ENCODE measurements at places on chromosomes 12 and 14.

- DNase-seq, result no peak
Observed at GRCh38 chr12:100229876-100230275, 29.3 kb downstream of the ACTR6 start.

- no peak for DNase-seq
Observed at GRCh38 chr14:67984274-67984673, 164.7 kb downstream of the RAD51B start.

DNA sequence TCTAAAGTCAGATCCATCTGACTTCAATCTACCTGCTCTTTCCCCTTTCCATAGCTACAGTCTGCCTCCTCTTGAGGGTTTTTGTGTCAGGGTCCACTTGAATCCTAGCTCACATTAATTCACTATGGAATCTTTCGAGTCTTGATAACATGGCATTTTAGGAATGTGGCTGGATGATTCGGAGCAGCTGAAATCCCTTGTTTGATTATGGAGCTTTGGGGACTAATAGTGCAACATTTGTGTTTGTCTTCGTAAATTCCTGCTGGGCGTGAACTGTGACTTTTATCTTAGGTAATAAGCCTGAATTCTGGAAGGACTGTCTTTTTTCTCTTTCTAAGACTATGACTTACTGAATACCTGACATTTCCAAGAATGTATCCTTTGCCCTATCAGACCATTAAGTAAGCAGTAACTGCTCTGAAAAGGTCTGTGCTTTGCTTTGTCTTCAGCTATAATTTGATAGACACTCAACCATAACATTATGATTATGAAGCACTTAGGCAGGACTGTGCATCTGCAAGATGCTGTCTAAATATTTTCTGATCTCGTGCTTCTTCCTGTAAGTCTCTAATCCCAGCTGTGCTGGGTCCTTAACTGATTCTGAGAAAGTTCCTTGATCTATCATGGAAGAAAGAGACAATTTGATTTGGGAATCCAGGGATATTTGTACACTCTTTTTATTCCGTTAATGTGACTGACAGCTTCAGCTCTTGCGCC is 19.0 kb upstream of the PELI2 start:
- DNase-seq, result no peak

- no peak for DNase-seq
Observed at GRCh38 chr14:42095155-42095554, 488.5 kb downstream of the LRFN5 start.

- DNase-seq, result no peak
Observed at GRCh38 chr14:47966076-47966810, 290.8 kb upstream of the MDGA2 start.

DNA sequence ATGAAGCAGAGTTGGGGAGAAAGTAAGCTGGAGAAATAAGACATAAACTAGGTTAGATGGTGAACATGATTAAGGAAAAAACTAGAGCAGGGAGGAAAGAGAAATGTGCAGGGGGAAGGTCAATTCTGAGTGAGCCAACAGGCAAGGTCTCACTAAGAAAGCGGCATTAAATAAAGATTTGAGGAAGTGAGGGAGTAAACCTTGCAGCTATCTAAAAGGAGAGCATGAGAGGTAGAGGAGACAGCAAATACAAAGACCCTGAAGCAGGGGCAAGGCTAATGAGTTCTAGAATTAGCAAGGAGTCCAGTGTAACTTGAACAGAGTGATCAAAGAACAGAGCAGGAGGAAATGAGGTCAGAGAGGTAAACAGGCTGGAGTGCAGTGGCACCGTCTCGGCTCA is 4.4 kb upstream of the SOCS2 start:
- DNase-seq, result no peak

- no peak for DNase-seq
Observed at GRCh38 chr12:132622437-132623071, 4.0 kb downstream of the P2RX2 start.

GRCh38 chr12:30999723-31000122 is 73.2 kb downstream of the TSPAN11 start:
- no peak for DNase-seq

DNA sequence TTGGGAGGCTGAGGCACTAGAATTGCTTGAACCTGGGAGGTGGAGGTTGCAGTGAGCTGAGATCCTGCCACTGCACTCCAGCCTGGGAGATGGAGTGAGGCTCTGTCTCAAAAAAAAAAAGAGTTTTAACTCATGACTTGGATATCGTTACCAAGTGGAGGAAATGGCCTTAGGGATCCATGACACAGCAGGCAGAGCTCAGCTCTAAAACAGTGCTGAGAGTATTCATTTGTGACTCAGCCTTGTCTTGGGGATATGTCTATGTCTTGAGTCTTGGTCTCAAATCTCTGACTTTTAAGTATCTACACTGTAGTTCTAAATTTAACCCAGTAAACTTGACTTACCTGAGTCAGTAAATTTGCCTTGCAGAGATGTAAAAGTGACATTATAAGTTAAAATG is 8.8 kb upstream of the PEX5 start:
- no peak for DNase-seq

- DNase-seq, result no peak
Observed at GRCh38 chr12:32440120-32440865, 40.9 kb downstream of the FGD4 start.

DNA sequence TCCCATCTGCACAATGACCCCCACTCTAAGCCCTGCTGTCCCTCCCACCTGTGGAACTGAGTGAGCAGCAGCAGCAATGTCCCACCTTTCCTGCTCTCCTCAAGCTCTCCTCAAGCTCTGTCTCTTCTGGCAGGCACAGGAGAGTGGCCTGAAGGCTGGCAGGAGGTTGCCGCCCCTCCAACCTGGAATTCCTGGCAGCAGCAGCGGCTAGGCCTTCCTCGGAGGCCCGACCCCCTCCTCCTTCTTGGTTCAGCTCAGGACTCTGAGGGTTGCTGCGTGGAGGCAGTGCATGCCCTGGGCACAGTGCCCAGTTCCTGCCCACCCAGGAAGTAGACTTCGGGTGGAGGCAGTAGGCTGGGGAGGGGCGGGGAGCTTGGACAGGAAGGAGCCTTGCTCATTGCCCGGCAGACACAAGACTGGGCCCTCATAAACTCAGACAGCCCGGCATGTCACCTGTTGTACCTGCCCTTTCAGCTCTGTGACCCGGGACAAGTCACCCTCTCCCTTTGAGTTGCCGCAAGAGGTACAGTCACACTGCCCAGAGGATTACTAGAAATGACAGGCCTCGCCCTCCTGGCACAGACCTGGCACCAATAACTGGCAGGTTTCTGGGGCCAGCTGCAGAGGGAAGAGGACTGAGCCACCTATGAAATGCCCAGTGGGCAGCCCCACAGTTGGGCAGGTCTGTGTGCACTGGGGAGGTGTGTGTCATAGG is 2.1 kb upstream of the SERPINA1 start:
- no peak for DNase-seq

GRCh38 chr14:56886471-56887062 is 76.3 kb upstream of the OTX2 start:
- no peak for DNase-seq

DNA sequence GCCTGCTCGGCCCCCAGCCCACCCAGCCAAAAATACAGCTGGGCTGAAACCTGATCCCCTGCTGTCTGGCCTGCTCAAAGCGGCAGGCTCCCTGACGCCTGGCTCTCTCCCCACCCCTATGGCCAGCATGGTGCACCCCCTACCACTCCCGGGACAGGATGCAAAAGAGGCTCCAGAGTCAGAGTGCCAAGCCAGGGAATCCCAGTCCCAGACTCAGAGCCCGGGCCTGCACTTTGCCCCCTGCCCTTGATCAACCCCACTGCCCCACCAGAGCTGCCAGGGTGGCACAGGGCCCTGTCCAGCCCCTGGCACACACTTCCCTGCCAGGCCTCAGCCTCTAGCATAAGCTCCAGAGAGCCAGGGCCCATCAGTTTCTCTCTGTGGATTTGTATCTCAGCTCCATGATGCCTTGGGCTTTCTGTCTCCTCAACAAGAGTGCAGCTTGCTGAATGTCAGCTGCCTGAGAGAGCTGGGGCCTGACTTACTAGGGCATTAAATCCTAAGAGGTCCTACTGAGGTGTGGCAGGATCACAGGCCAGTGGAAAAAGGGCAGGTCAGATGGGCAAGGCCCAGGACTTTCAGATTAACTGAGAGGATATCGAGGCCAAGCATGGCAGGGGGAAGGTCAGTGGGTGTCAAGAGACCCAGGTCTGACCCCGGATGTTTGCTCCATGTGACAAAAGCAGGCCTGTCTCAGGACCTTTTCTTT is 13.9 kb downstream of the ACVRL1 start:
- DNase-seq, result no peak

GRCh38 chr12:27810756-27811155 is 30.7 kb upstream of the MANSC4 start:
- no peak for DNase-seq

DNA sequence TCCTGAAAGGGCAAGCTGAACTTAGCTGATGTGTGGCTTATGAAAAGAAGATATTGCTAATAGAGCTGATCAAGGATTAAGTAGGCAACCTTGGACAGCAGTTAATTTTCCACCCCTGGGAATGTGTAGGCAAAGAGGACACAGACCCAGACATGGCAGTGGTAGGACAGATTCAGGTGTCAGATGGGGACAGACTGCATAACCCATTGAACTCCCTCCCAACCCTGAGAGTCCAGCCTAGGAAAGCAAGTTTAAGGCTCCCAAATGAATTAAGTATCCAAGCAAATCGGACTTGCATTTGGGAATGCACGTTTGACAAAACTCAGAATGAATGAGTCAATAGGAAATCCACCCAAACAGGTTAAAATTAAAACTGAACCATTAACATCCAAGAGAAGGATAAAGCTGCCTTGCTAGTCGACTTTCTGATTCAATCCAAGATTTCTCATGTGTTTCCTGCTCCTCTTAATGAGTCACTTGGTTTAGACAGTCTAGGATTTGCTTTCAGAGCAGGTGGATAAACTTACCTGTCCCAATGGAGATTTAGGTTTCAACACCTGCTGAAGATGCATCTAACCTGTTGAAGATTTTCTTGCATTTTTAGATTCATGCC is 385.4 kb downstream of the CCDC91 start:
- no peak for DNase-seq

- DNase-seq, result no peak
Observed at GRCh38 chr12:13534645-13535398, 338.3 kb downstream of the EMP1 start.

- DNase-seq, result no peak
Observed at GRCh38 chr12:116415408-116416108, 138.1 kb upstream of the MED13L start.

GRCh38 chr14:70665448-70666360 is 24.0 kb downstream of the TTC9 start:
- DNase-seq, result no peak

DNA sequence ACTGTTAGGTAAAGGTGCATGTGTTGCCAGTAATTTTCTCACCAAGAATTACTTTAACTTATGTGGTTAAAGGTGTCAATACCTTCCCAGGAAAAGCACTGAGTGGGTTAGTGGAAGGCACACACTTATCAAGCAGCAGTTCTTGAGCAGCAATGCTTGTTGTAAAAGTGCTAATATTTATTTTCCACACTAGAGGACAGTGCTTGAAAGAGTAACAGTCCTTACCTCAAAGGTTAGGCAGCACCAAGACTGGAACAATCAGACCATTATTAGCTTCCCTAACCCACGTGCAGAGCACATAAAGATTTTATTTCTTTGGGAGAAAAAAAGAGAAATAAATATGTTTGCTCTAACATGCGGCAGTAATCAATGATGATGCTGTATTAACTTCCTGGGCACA is 48.8 kb upstream of the KRR1 start:
- DNase-seq, result no peak

DNA sequence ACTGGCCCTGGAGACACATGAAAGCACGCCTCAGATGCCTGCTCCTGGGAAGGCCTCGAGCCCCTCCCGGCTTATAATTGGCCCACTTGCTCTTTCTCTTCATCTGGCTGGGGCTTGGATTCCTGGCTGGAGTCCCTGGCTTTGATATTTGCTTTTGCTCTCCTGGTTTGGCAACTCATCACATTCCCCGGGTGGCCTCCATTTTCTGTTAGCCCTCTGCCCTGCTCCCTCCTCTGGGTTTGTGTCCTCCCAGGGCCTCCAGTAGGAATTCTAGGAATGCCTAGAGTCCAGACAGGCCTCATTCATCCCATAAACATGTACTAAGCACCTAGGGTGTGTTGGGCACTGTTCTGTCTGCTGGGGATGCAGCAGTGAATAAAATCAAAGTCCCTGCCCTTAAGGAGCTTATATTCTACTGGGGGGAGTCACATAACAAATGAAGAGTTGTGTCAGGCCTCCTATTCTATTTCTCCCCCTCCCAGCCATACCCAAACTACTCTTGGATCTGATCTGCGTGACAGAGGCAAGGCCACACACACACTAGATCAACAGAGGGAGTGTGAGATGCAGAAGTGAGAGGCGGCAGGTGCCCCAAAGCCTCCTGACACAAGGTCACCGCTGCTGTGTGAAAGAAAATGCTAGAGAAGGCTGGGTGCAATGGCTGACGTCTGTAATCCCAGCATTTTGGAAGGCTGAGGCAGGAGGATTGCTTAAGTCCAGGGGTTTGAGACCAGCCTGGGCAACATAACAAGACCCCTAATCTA is 21.3 kb upstream of the TSPAN9 start:
- DNase-seq, result no peak

- DNase-seq, result peak; percentile 82
Observed at GRCh38 chr14:106518054-106518943, 991.9 kb downstream of the TMEM121 start.

DNA sequence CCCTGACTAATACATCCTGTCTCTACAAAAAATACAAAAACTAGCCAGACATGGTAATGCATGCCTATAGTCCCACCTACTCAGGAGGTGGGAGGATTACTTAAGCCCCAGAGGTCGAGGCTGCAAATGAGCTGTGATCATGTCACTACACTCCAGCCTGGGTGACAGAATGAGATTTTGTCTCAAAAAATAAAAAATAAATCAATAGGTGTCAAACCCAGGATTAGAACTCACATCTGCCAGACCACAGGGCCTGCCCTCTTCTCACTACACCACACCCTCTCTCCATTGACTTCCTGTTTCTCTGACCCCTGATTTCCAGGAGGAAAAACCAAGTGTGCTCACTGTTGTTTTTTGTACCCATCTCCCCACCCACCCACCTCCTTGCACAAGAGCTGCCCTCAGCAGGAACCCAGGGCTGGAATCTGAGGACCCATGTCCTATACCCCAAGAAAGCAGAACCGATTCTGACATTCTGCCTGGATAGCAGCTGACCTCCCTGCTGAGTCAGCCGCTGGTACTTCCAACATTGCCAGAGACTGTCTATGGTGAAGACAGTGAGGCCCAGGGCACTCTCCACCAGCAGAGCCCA is 6.2 kb downstream of the CMKLR1 start:
- DNase-seq, result peak; percentile 39

- DNase-seq, result no peak
Observed at GRCh38 chr12:67459173-67459572, 189.4 kb upstream of the DYRK2 start.

DNA sequence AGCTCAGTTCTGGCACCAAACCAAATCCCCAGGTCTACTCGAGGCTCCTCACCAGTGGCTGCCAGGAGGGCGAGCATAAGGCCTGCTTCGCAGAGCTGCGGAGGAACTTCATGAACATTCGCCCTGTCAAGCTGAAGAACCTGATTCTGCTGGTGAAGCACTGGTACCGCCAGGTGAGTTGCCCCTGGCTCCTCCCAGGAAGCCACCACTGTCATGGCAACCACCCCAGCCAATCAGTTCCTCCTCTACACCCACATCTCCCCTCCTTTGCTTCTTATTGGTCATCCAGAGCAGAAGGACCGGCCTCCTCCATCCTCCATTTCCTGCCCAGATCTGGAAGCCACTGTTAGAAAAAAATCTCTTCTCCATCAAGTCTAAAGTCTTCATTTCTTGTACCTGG is 17.2 kb upstream of the OAS2 start:
- DNase-seq, result no peak

Data from CD4-positive, alpha-beta T cell treated with Interleukin-21 for 1 hour (primary cell).